ENCODE measurements at places on chromosomes 7 and 10.

- DNase-seq, result no peak
Measured at GRCh38 chr10:75772153-75772887, 340.9 kb downstream of the LRMDA start.

DNA sequence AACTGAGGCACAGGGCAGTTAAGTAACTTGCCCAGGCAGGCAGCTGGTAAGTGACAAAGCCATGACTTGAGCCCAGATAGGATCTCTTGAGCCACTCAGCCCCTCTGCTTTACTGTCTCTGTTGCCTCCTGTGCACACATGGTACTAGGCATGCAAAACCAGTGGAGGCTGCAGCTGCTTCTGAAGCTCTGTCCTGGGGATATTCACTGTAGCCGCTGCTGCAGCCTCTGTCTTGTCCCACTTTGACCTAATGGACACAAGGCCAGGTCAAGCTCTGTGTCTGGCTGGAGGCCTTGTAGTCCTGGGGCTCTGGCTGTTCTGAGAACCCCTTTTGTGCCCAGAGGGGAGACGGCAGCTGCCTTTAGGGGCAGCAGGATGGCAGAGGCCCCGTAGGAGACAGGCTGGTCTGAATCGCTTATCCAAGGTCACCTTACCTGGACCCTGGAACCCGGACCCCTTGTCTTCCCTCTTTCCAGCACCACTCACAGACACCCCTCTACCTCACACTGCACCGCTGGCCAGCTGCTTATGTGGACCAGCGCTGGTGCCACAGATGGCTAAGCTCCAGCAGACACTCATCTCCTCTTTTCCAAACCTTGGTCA is 57.6 kb downstream of the TSPAN15 start:
- no peak for DNase-seq

GRCh38 chr7:50664461-50664922 is 99.3 kb upstream of the DDC start:
- no peak for DNase-seq

- no peak for DNase-seq
Measured at GRCh38 chr10:8300925-8301324, 246.4 kb downstream of the GATA3 start.

DNA sequence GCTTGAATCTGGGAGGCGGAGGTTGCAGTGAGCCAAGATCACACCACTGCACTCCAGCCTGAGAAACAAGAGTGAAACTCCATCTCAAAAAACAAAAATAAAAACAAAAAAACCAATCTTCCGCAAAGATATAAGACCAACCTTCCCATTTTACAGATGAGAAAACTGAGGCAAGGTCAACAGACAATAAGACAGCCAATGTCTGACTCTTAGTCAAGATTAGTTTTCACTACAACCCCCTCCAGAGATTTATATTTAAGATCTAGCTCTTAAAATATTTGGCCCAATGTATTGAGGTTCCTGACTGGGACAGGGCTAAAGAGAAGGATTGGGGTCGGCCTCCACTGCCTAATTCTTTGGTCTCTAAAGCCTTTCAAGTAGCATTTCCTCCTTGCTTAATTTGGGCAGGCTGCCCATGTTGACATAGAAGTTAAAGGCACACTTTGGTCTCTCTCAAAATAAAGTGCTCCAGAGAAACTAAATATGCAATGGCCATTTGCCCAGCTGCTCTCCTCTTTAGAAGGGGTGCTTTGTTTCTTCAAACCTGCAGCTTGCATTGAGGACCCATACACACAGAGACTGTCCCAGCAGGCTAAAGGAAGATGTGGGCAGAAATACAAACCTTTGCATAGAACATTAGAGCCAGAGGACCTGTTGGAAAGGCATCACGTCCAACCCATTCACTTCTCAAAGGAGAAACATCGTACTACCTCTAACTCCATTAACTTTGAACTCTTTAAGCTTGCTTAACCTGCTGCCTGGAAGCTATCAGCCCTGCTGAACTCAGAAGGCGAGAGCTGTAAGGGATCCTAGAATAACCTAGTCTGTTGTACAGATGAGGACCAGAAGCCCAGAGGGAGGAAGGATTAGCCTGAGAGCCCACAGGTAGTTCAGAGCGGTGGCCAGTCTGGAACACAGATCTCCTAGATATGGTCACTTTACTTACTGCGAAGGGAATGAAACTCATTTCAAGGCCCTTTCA is 3.9 kb downstream of the TECTB start:
- DNase-seq, result no peak

GRCh38 chr7:42096681-42097561 is 140.1 kb downstream of the GLI3 start:
- DNase-seq, result no peak

- DNase-seq, result no peak
Measured at GRCh38 chr10:113965683-113966082, 78.0 kb upstream of the ADRB1 start.

DNA sequence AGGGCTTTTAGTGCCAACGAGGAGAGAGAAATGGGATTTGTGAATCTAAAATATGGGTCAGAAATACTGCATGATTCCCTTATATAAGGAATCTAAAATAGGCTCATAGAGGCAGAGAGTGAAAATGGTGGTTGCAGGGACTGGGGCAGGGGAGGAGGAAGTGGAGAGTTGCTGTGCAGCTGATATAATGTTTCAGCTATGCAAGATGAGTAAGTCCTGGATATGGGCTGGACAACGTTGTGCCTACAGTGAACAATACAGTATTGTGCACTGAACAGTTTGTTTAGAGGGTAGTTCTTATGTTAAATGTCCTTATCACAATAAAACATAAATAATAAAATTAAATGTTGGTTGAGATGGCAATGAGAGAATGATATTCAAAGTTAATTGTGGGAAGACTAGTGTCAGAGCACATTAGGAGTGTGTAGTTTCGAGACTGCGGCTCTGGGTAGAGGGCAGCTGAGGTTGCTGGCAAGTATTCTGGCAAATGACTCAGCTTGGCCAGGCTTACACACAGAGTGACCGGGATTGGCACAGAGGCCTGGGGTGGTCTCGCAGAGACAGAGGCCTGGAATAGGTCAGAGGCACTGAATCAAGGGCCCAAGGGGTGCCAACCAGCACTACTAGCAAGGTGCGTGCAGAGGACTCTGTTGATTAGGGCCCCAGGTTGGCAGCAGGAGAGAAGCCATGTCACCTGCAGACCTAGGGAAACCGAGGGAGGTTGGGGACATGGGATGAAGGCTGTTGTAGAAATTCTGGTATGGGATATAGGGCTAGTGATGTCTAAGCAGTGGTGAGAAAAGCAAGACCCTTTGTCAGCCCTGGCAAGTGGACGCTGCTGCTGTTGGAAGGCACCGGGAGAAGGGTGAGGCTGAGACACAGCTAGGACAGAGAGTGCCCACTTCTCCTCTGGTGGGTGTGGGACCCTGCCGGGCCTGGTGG is 2.8 kb upstream of the DEPP1 start:
- DNase-seq, result no peak

DNA sequence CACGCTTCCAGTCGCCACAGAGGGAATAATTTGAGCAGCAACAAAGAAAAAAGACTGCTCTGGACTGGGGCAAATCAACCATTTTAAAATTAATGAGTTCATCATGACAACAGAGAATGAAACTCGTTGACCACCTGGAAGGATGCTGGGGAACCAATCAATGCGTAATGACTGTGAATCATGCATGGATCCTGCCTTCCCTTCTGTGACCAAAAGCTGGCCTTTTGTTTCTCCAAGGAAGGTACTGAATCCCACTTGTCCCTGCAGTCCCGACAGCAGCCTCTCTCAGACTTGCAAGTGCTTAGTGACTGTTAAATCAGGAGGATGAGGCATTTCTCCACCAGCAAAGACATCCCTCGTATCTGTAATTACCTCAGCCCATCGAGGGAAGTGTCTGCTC is 68.0 kb upstream of the TNS3 start:
- DNase-seq, result no peak

DNA sequence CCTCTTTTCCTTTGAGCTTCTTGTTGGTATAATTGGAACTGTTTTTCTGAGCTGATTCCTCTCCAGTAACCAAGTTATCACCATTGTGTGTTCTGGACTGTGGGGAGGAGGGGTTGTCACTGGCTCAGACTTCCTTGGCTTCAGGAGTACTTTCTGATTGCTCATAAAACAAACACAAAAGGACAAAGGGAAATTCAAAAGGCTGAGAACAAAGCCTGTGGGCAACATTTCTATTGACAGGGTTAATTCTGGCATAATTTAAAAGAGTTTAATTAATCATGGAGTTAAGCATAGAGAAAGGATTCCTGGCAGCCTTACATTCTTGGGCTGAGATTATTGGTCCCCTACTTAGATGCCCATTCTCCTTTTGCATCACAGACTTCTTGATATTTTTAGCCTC is 222.9 kb upstream of the KMT2E start:
- no peak for DNase-seq

- no peak for DNase-seq
Measured at GRCh38 chr7:42739638-42740037, 172.2 kb downstream of the C7orf25 start.

- no peak for DNase-seq
Measured at GRCh38 chr7:43594020-43594419, 11.1 kb downstream of the STK17A start.

- no peak for DNase-seq
Measured at GRCh38 chr10:93851169-93851568, 42.6 kb upstream of the SLC35G1 start.

GRCh38 chr7:82665966-82666507 is 222.5 kb upstream of the CACNA2D1 start:
- no peak for DNase-seq

DNA sequence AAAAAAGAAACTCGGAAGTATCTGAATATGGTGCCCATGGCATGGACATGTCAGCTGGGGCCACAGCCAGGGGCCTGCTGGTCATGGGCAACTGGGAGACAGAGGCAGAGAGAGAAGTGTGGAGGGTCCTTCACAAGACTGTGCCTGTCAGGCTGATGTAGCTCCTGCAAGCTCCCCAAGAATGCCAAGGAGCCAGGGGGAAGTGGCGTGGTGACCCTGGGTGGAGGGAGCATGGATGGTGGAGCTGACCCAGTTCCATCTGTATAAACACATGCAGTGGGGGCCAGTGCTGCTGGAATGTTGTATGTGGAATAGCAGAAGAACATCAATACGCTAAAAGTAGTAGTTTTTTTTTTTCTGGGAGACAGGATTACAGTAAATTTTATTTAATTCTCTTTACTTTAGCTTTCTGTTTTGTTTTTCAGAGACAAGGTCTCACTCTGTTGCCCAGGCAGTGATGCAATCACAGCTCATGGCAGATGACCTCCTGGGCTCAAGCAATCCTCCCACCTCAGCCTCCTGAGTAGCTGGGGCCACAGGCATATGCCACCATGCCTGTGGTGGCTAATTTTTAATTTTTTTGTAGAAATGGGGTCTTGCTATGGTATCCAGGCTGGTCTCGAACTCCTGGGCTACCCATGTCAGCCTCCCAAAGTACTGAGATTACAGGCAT is 10.5 kb upstream of the ZMIZ2 start:
- no peak for DNase-seq

- DNase-seq, result no peak
Measured at GRCh38 chr10:132297526-132297925, 10.2 kb downstream of the STK32C start.

- no peak for DNase-seq
Measured at GRCh38 chr7:25553580-25554291, 325.4 kb upstream of the NPVF start.

DNA sequence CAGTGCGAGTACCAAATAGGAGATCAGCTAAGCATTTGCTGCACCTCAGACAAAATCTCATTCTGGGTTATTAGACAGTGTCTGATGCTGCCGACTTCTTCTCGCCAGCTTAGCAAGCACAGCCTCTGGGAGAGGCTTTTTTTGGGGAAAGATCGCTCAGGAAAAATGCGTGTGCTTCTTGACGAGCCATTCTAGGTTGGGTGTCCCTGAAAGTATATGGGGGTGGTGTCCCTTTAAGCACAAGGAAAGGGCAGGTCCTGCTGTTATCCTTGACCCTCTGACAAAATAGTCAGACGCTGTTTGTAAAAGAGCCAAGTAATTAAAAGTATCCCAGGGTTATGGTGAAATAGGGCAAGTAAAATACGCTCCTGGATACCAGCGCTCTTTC is 540.1 kb upstream of the FZD8 start:
- no peak for DNase-seq

GRCh38 chr10:118116715-118117449 is 70.1 kb upstream of the RAB11FIP2 start:
- DNase-seq, result no peak

- DNase-seq, result no peak
Measured at GRCh38 chr7:18702071-18702829, 206.7 kb downstream of the HDAC9 start.

DNA sequence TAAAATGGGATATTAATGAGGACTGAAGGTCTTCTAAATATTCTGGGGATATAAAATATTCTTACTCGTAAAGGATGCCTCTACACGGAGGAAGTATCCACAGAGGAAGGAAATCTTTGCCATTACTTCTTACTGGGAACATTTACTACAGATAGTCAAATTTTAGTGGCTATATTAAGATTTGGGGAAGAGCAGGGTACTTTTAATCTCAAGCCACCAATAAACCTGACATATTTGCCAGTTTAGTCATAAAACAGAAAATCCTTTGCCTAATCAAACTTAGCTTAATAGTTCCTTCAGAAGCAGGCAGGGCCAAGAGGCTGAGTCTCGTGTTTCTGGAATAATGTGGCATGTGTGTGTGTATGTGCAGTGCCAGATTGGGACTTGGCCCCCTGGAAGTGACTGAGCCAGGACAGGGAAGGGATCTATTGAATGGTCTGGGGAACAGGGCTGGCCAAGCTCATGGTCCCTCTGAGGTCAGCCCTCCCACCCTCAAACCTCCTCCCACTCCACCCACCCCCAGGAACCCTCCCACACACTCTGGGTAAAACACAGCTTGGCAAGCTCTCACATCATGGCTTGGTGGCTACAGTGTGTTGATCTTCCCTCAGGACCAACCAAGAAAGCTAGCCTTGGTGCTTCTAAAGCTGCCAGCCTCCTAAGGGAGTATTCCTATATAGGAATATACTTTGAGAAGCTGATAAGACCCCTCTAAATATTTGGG is 1.6 kb upstream of the PIK3CG start:
- DNase-seq, result no peak

GRCh38 chr7:98387131-98387530 is 13.8 kb downstream of the BAIAP2L1 start:
- DNase-seq, result no peak

GRCh38 chr7:151248346-151249033 is at the start of gene SMARCD3:
TSS of gene SMARCD3 (minus strand) at chr7:151248694. CDS start at chr7:151248562, 132 bp downstream.
- DNase-seq, result no peak

- no peak for DNase-seq
Measured at GRCh38 chr7:23242321-23242720, 4.3 kb upstream of the GPNMB start.

DNA sequence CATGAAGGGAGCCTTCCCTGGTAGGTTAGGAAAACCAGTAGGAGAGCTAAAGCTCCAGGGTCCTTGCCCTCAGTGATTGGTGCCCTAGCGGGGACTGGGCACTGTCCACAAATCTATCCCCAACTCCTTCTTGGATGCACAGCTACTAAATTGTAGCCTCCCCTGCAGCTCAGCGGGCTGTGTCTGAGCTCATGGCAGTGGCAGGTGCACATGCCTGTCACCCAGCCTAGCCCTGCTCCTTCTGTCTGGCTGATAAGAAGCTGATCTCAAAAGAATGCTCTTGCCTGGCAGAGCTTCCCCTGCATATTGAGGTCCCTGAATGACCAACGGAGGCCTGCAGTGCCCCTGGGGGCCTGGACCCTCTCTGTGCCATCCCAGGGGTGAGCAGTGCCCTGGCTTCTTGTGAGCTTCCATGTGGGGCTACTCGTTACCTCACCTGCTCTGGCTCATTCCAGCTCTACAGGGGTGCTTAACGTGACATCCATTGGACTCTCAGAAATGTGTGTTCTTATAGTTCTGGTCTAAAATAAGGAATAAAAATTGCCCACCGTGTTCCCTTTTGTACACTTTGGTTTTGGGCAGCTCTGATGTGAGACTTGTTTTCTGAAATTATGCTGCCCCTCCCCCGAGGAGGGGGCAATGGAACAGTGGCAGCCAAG is 59.8 kb upstream of the ANTXRL start:
- no peak for DNase-seq
